ENCODE measurements at places on chromosomes 5 and 9.

DNA sequence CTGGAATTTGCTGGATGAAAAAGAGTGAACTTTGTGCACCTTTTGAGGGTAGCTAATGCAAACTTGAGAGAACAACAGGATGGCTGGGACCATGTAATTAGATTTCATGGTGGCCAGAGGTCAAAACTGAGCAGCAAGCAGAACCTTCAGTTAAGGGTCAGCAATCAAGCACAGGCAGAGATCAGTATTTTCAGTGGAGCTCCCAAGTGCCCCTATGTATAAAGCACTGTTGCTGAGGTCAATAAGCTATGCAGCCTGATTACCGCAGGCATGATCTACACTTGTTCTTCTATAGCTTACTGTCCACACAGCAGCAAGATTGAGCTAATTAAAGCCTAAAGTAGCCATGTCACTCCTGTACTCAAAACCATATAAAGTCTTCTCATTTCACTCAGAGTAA, 62.1 kb upstream of the TMC1 start:
- no peak for DNase-seq

DNA sequence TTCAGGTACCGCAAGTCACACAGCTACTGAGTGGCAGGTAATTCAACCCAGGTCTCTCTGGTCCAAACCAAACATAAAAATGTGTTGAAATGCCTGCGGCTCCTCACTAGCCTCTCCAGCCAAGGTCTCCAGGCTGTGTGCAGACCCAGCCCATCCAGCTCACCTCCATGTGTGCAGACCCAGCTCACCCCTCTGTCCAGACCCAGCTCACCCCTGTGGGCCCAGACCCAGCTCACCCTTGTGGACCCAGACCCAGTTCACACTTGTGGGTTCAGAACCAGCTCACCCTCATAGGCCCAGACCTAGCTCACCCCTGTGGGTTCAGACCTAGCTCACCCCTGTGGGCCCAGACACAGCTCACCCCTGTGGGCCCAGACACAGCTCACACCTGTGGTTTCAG, 188.0 kb upstream of the ADCY2 start:
- DNase-seq, result no peak

GRCh38 chr9:101652601-101653175, 57.9 kb upstream of the PPP3R2 start:
- no peak for DNase-seq

- DNase-seq, result no peak
These were observed 98.0 kb downstream of the HSD17B3 start for GRCh38 chr9:96203867-96204501.

DNA sequence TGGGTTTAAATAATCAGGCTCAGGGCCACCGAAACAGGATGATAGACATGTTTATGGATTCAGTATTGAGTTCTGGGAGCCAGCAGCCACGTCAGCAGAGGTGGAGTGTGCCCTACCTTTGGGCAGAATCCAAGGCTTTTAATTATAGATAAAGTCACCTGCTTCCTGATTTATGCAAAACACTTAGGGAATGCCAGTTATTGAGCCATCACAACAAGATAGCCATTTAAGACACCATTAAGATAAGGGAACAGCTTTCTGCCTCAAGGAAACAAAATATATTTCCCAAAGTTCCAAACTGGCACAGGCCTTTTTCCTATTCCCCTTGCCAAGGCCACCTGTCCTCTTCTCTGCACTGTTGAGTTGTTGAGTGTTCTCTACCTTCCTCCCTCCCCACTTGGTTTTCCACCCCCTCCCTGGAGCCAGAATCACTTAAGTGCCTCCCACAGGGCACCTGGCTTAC, 2.4 kb downstream of the CCL28 start:
- no peak for DNase-seq
